ENCODE measurements at places on chromosomes 12 and 14. TPM values are rescaled to one million over a fixed set of nuclear protein-coding genes. Genes with fewer than 3 reads are reported as not detected.

DNA sequence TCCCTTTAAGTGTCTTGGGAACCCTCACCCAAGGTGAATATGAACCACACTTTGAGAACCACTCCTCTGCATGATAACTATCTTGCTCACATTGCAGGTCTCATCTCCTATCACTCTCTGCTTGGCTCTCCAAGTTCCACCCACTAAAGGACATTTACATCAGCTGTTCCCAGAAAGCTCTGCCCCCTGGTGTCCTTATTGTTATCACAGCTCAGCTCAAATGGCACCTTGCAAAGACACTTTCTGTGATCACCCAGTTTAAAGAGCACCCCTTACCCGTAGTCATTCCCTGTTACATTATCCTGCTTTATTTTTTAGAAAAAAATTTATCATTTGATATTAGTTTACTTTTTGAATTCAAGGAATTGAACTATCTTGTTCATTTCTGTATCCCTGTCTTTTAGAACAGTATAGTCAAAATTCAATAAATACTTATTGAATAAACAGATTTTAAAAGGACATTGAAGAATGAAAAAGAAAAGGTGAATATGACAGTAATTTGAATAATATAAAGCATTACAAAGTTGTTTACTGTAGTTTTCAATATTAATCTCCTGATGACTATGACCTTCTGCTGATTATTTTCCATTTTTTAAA, 20.5 kb upstream of the GUCY2C start:
- no peak overlapping the region for H3K27ac ChIP-seq
- no peak for DNase-seq
- H3K4me3 ChIP-seq, result no peak overlapping the region
- H3K27me3 ChIP-seq, result no peaks in the 10 kb centered on the region

GRCh38 chr14:68873376-68873775, 80.5 kb upstream of the ZFP36L1 start:
- DNase-seq, result no peak
- no peak overlapping the region for H3K4me3 ChIP-seq
- no peaks in the 10 kb centered on the region for H3K4me1 ChIP-seq

DNA sequence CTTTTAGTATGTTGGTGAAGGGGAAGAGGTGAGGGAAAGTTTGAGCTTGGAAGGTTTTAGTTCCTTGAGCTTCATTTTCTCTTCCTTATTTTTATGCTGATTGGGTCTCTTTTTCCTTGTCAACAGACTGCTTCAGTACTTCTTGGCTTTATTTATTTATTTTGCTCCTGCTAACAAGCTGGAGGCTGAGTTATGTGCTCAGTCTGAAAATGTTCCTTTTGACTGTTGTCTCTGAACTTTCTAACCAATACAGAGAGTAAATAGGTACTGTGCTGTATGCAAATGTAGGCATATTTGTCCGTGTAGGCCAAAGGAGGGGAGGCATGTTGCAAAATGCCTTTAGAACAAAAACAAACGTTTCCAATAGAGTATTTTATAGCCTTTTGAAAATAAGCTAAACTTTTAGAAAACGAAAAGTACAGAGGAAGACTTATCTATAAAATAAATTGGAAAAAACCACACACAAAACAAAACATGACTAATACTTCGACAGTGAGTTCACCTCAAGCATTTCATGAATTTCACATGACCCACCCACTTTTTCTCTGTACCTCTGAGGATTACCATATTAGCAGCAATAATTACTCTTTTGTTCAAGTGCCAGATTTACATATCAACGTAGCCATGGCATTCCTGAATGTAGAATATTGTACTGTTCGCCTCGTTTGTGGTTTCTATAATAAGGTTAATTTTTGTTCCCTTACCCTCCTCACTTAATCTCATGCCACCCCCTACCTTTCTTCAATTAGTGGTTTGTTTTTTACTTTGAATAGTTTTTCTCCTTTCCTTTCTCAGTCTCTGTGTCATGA, 4.7 kb upstream of the CREBL2 start:
- DNase-seq, result no peak
- no peaks in the 10 kb centered on the region for H3K27me3 ChIP-seq
- H3K27ac ChIP-seq, result peak overlapping the region; percentile 12

The HSPA2 gene
- total RNA-seq, result 13.5 TPM

GRCh38 chr12:28114488-28114887, 75.8 kb upstream of the CCDC91 start:
- H3K4me3 ChIP-seq, result no peak overlapping the region
- no peak for DNase-seq
- no peaks in the 10 kb centered on the region for H3K36me3 ChIP-seq
- no peaks in the 10 kb centered on the region for H3K4me1 ChIP-seq

DNA sequence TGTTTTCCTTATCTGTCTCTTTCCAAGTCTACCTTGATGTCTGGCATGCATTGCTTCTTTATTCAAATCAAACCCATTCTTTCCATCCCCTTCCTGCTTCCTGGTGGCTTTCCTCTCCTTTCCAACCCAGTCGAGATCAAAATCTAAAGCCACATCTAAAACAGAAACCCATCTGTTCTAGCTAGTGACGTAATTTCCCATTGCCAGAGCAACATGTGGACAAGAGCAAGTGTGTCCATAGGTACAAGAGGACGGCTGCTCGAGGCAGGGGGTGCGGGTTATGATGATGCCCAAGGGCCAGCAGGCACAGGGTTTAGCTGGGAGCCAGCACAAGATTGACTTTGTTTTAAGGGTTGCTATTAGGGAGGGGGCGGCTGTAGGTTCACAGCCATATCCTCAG, 7.0 kb downstream of the KRT80 start:
- H3K4me1 ChIP-seq, result no peaks in the 10 kb centered on the region
- no peak overlapping the region for H3K4me3 ChIP-seq
- DNase-seq, result no peak
- H3K27ac ChIP-seq, result no peak overlapping the region
- H3K36me3 ChIP-seq, result no peaks in the 10 kb centered on the region

GRCh38 chr12:23587833-23588559, 361.5 kb downstream of the SOX5 start:
- H3K4me1 ChIP-seq, result no peaks in the 10 kb centered on the region
- no peak for DNase-seq
- H3K27me3 ChIP-seq, result no peaks in the 10 kb centered on the region
- H3K4me3 ChIP-seq, result no peak overlapping the region

DNA sequence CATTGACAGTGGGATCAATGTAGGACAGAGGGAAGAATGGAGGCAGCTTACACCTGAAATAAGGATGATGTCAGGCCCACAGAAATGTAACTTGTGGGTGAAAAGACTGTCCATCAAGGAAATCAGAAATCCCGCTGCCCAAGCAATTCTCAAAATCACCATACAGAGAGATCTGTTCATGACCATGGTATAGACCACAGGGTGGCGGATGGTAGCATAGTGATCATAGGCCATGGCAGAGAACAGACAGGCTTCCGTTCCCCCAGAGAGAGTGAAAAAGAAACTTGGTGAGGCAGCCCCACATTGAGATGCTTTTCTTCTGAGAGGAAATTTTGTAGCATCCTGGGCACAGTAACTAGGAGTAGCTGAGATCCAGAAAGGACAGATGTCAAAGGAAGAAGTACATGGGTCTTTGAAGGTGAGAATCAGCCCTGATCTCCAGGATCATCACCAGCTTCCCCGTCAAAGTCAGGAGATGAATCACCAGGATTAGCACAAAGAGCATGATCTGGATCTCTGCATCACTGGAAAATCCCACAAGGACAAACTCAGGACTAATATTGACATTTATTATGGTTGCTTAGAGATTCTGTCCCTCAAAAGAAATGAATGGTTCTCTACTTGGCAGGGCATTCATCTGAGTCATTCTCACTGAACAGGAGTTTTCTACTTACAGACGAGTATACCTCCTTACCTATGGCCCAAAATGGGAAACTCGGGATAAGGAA, 5.5 kb upstream of the ZNF641 start:
- no peak for DNase-seq
- H3K27ac ChIP-seq, result no peak overlapping the region
- H3K36me3 ChIP-seq, result no peaks in the 10 kb centered on the region
- H3K4me1 ChIP-seq, result peaks cover 6% of the 10 kb centered on the region

- H3K4me3 ChIP-seq, result no peak overlapping the region
- no peaks in the 10 kb centered on the region for H3K27me3 ChIP-seq
- peaks cover 11% of the 10 kb centered on the region for H3K4me1 ChIP-seq
- no peaks in the 10 kb centered on the region for H3K36me3 ChIP-seq
Measured at GRCh38 chr12:47223031-47223847, 143.5 kb upstream of the AMIGO2 start.

- H3K27me3 ChIP-seq, result peaks cover 9% of the 10 kb centered on the region
- H3K4me1 ChIP-seq, result no peaks in the 10 kb centered on the region
- H3K27ac ChIP-seq, result no peak overlapping the region
- H3K4me3 ChIP-seq, result no peak overlapping the region
- no peak for DNase-seq
Measured at GRCh38 chr12:132262256-132263060, 66.9 kb downstream of the GALNT9 start.

DNA sequence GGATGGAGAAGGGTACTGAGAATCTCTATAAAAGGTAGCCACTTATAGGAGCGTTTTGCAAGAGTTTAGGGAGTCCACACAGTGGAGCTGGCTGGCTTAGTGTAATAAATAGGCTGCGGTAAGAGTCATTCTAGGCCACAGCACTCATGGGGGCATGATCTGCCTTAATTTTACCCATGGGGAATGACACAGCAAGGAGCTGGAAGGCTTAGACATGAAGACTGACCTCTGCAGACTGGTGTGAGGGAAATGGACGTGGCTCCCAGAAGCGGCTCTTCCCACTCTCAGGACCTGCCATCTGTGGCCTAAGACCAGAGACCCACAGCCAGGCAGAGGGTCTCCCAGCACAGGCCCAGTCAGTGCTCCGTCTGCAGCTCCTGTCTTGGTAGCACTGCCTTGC, 173.3 kb downstream of the PPM1H start:
- no peak for DNase-seq
- H3K36me3 ChIP-seq, result no peaks in the 10 kb centered on the region
- peaks cover 12% of the 10 kb centered on the region for H3K4me1 ChIP-seq
- H3K27ac ChIP-seq, result no peak overlapping the region

The TBK1 gene
- 28.2 TPM for total RNA-seq

The NKX2-1 gene
- total RNA-seq, result 177 TPM

DNA sequence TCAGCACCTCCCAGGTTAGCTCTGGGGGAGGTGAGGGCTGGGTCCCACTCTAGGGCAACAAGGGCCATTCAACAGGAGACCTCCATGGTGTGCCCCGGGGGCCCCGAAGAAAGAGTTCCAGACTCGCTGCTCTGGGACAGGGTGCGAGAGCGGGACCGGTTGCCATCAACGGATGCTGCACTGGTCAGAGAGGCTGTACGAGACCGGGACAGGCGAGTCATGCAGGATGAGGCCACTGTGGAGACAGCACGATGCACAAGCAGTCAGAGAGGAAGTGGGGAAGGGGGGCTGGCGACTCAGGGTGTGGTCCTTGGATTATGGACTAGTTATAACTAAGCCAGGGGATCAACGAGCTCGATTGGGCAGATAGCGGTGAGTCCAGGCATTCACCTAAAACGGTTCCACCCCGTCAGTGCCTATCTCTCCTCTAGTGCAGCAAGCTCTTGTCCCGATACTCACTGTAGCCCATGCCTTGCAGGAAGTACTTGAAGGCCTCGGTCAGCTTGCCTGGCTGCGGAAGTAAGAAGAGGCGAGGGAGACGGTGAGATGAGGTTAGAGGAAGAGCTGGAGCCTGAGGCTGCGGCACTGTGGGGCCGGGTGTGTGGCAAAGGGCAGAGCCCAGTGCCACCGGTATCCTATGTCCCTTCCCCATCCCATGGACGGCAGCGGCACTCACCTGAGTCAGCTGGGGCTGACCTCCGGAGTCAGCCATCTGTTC, 7.2 kb downstream of the NDRG2 start:
- no peaks in the 10 kb centered on the region for H3K27me3 ChIP-seq
- no peak for DNase-seq
- peaks cover 50% of the 10 kb centered on the region for H3K36me3 ChIP-seq
- H3K27ac ChIP-seq, result no peak overlapping the region

- H3K36me3 ChIP-seq, result no peaks in the 10 kb centered on the region
- DNase-seq, result peak; percentile 63
Measured at GRCh38 chr14:93879362-93879983, 47.7 kb upstream of the FAM181A start.

- H3K4me1 ChIP-seq, result no peaks in the 10 kb centered on the region
- no peaks in the 10 kb centered on the region for H3K27me3 ChIP-seq
- H3K4me3 ChIP-seq, result no peak overlapping the region
- H3K36me3 ChIP-seq, result no peaks in the 10 kb centered on the region
Measured at GRCh38 chr14:102750376-102750775, 26.9 kb upstream of the TRAF3 start.

- H3K27ac ChIP-seq, result no peak overlapping the region
- H3K36me3 ChIP-seq, result no peaks in the 10 kb centered on the region
- no peak for DNase-seq
- no peaks in the 10 kb centered on the region for H3K4me1 ChIP-seq
- no peaks in the 10 kb centered on the region for H3K27me3 ChIP-seq
Measured at GRCh38 chr14:80388980-80389711, 177.8 kb upstream of the DIO2 start.

DNA sequence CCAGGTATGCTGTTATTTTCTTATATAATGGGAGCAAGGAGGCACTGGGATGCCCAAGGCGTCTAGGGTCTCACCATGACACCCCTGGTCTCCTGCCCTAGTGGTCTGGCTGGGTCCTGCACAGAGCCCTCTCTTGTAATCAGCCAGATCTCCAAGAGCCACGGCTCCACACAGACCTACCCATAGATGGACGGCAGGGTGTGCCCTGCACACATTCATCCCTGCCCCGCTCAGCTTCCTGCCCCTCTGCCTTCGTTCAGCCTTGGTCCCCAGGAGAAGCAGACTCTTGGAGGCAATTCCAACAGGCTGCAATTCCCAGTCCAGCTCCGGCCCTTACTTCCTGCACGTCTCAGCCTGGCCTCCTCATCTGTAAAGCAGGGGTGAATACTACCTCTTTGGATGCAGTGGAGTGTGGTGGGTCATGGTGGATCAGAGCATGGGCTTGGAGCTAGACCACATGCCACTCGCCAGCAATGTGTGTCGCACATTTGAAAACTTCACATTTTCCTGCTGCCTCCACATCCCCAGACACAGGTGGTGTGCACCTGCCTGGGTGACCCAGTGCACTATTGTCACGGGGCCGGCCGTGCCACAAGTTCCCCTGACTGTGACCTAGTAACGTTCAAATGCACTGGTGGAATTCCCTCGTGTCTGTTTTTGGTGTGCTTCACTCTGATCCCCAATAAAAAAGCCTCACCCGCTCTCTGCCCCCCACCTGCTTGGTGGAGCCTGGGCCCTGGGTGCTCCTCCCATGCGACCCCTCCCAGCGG, 171.1 kb upstream of the PRMT8 start:
- no peak for DNase-seq
- H3K36me3 ChIP-seq, result no peaks in the 10 kb centered on the region
- no peak overlapping the region for H3K4me3 ChIP-seq
- no peak overlapping the region for H3K27ac ChIP-seq
- H3K27me3 ChIP-seq, result no peaks in the 10 kb centered on the region
- no peaks in the 10 kb centered on the region for H3K4me1 ChIP-seq

GRCh38 chr12:26496170-26496569, 300.8 kb downstream of the SSPN start:
- H3K36me3 ChIP-seq, result peaks cover 10% of the 10 kb centered on the region
- no peaks in the 10 kb centered on the region for H3K4me1 ChIP-seq
- no peak overlapping the region for H3K4me3 ChIP-seq
- H3K27ac ChIP-seq, result no peak overlapping the region
- H3K27me3 ChIP-seq, result no peaks in the 10 kb centered on the region
- no peak for DNase-seq

GRCh38 chr12:59444932-59445331, 150.9 kb upstream of the SLC16A7 start:
- DNase-seq, result no peak
- H3K27me3 ChIP-seq, result no peaks in the 10 kb centered on the region
- no peaks in the 10 kb centered on the region for H3K36me3 ChIP-seq
- H3K4me1 ChIP-seq, result no peaks in the 10 kb centered on the region
- no peak overlapping the region for H3K27ac ChIP-seq

The GNS gene
- 188 TPM for total RNA-seq

All from upper lobe of right lung (tissue), 1 donor.